ENCODE measurements at places on chromosomes 5 and 9. TPM values are rescaled to one million over a fixed set of nuclear protein-coding genes. Genes with fewer than 3 reads are reported as not detected.

NAA35 gene
- 7.9 TPM for polyA plus RNA-seq

LTC4S gene
- 18.6 TPM for polyA plus RNA-seq

TMOD1 gene
- polyA plus RNA-seq: 184 TPM

PCDHB11 gene
- 0.48 TPM for polyA plus RNA-seq

TICAM2 gene
- polyA plus RNA-seq: 1.5 TPM

S1PR3 gene
- polyA plus RNA-seq: 24.9 TPM

SHB gene
- 14.5 TPM for polyA plus RNA-seq

CYLC2 gene
- polyA plus RNA-seq: not detected

IL3 gene
- polyA plus RNA-seq: not detected

PSD2 gene
- polyA plus RNA-seq: 0.02 TPM

MAT2B gene
- 68.2 TPM for polyA plus RNA-seq

KCNV2 gene
- polyA plus RNA-seq: not detected

IL31RA gene
- polyA plus RNA-seq: not detected

OCLN gene
- polyA plus RNA-seq: 1.2 TPM

THBS4 gene
- 6.9 TPM for polyA plus RNA-seq

BSPRY gene
- polyA plus RNA-seq: 1.4 TPM

NRARP gene
- 4.2 TPM for polyA plus RNA-seq

REXO4 gene
- polyA plus RNA-seq: 10.5 TPM

FOXI1 gene
- polyA plus RNA-seq: not detected

PTGR1 gene
- polyA plus RNA-seq: 22.4 TPM

PCDHGB7 gene
- polyA plus RNA-seq: 3.5 TPM

TLN1 gene
- polyA plus RNA-seq: 171 TPM

CRHBP gene
- 4.5 TPM for polyA plus RNA-seq

SLC4A9 gene
- polyA plus RNA-seq: 0.05 TPM

POU5F2 gene
- 0.16 TPM for polyA plus RNA-seq

CCNJL gene
- 4.1 TPM for polyA plus RNA-seq

AFAP1L1 gene
- polyA plus RNA-seq: 26.2 TPM

TERT gene
- not detected for polyA plus RNA-seq

GFPT2 gene
- polyA plus RNA-seq: 5.7 TPM

NAIP gene
- polyA plus RNA-seq: 2.2 TPM

PCDHGB5 gene
- polyA plus RNA-seq: 3.3 TPM

FAM151B gene
- 0.59 TPM for polyA plus RNA-seq

CCDC171 gene
- polyA plus RNA-seq: 0.61 TPM

PTPA gene
- 147 TPM for polyA plus RNA-seq

DNAH5 gene
- polyA plus RNA-seq: 0.02 TPM

PDGFRB gene
- polyA plus RNA-seq: 24.6 TPM

SLC27A6 gene
- 27.8 TPM for polyA plus RNA-seq

DOCK8 gene
- 1.5 TPM for polyA plus RNA-seq

ZNF474 gene
- not detected for polyA plus RNA-seq

GABRB2 gene
- 0.02 TPM for polyA plus RNA-seq

Measured in right cardiac atrium (tissue), 5 donors.